NCI-H1105 (cell line): ENCODE measurements at places on chromosomes 2 and 18.

- no peak for DNase-seq
Observed at GRCh38 chr18:76554547-76555222, 59.6 kb upstream of the ZNF516 start.

DNA sequence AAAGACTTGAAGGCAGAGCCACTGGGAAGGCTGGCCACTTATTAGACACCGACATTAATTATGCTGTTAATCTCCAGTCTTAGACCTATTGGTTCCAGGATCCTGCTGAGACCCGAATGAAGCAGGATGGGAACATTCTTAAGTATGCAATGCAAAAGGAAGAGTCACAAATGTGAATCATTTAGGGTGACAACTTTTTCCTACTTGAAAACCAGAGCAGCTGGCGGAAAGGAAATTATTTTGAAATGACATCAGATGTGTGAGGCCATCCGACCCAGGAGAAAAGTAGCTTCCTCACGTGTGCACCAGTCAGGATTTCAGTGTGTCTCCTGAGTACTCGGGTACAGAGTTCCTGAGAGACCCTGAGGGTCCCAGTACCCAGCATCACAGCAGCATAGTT, 222.9 kb upstream of the NCKAP5 start:
- no peak for DNase-seq

DNA sequence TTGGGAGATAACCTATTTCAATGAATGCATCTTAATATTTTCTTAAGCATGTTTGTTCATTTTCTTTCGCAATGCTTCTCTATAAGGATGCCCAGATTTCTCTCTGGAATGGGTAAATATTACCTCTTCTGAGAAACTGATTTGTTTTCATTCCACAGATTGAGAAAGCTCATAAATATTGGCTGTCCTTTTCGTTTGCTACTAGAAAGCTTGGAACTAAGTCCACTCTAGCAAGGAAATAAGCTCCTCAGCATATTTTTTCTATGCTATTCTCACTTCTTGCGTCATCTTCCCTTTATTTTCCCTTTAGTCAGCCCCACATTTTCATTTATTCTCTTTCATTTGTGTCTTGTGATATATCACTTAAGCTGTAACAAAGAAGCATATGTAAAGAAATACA, 76.3 kb downstream of the ANTXR1 start:
- DNase-seq = no peak

GRCh38 chr2:197215748-197216360, 94.7 kb downstream of the ANKRD44 start:
- no peak for DNase-seq

DNA sequence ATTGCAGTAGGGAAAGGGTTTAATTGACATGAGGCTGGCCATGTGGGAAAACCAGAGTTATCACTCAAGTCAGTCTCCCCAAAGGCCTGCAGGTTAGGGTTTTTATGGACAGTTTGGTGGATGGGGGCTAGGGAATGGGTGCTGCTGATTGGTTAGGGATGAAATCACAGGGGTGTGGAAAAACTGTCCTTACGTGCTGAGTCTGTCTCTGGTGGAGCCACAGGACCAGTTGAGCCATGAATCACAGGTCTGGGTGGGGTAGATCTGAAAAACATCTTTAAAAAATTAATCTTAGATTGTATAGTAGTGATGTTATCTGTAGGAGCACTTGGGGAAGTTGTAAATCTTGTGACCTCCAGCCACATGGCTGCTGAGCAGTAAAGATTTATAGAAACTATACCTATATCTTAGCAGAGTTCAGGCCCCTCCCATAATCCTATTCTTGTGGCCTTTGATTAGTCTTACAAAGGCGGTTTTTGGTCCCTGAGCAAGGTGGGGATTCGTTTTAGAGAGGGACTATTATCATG, 139.6 kb downstream of the COMMD1 start:
- no peak for DNase-seq

GRCh38 chr2:221836095-221836494, 264.0 kb upstream of the EPHA4 start:
- no peak for DNase-seq

- no peak for DNase-seq
Observed at GRCh38 chr2:217008794-217009193, 148.9 kb upstream of the TNP1 start.

- DNase-seq = no peak
Observed at GRCh38 chr2:149572102-149572953, 15.2 kb downstream of the MMADHC start.

DNA sequence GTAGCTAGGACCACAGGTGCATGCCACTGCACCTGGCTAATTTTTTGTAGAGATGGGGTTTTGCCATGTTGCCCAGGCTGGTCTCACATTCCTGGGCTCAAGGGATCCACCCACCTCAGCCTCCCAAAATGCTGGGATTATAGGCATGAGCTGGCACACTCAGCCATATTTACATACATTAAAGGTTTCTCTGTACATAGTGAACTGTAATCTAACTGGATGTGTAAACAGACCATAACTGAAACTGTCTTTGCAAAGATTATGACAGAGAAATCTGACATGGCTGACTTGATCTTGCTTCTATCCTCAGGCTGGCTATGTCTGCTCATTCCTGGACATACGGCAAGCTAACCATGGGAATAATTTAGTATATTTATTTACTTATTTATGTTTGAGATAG, 139.2 kb upstream of the XPO1 start:
- no peak for DNase-seq

GRCh38 chr2:168160897-168161296, 86.5 kb downstream of the STK39 start:
- DNase-seq = no peak

- DNase-seq = no peak
Observed at GRCh38 chr2:173278794-173279526, 75.7 kb upstream of the CDCA7 start.

DNA sequence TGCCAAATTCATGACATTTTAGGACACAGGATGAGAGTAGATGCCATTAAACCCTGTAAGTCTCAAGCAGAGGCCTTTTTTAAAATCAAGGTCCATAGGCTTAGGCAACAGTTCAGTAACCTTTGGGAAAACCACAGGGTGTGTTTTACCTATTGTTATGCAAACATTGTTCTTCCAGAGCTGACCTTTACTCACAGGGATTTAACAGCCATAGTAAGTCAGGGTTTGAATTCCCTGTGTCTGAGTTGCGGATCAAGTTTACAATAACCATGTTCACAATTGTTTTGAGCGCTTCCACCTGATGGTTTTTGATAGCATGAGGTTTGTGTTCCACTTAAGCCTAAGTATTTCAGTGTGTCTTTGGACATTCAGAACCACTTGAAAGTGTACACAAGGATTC, 160.1 kb upstream of the BOD1L2 start:
- no peak for DNase-seq

GRCh38 chr2:174919947-174920595, 85.1 kb downstream of the CHN1 start:
- DNase-seq = no peak

DNA sequence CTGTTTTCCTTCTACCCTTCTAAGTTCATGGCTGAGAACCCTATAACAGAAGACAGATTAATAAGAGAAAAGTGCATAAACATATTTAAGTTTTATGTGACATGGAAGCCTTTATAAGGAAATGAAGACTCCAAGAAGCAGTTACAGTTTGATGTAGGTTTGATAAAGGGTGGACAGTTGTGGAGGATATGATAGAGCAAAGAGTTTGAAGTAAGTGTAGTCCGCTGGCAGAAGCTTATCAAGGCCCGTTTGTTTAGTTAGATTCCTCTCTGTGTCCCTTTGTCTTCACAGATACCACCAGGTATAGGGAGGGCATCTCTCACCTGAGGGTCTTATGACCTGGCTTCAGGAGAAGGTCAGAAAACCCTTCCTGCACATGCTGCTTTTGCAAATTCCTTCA, 10.4 kb upstream of the CASP8 start:
- DNase-seq = no peak

GRCh38 chr2:134669731-134670669, 48.8 kb downstream of the TMEM163 start:
- DNase-seq = no peak

DNA sequence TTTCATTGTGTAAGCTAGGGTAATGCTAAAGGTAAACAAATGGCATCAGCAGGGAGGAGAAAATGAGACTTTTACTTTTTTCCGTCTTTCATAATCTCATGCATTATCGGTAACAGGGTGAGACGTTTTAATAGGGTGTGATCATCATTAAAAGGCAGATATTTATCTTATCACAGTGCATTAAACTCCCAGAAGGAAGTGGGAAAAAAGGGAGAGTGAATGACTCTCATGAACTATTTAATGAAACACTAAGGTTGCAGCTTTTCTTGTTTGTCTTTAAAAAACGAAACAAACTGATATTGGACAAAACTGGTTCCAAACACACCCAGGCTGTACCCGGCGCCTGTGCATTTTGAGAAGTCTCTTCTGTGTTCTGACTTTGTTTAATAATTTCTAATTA, 1936.8 kb upstream of the PIK3C3 start:
- DNase-seq = no peak

DNA sequence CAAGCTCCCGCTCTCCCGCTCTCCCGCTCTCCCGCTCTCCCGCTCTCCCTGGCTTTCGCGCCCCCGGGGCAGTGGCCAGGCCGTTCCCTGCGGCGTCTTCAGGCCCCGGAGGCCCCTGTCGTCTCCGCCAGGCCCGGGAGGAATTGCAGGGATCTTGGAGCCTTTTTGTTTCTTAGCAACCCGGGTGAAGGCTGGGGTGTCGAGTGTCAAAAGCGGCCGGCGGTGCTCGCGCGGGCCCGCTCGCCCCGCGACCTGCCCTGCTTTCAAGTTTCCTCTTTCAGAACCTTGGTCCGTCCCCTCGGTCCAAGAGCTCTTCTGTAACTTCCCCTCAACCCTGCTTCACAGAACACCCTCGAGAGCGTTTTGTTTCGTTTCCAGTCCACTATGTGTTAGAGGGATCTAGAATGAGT, 1.4 kb downstream of the RNF138 start:
- DNase-seq = peak; percentile 12

DNA sequence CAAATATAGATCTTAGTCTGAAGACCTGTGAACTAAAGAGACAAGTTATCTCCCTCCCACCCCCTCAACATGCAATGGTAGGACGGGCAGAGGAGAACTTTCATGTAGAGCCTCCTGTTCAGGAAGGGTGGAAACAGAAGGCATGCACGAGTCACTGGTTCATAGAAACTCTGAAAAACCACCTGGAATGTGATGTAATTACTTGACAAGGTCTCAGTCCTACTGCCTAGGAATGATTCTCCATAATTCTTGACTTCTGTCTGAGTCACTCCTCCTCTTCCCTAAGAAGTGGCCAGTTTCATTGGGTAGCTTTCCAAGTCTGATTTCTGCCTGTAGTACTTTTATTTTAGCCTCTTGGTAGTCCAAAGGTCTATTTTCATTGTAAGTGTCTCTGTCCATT, 277.3 kb downstream of the PTPRM start:
- no peak for DNase-seq

DNA sequence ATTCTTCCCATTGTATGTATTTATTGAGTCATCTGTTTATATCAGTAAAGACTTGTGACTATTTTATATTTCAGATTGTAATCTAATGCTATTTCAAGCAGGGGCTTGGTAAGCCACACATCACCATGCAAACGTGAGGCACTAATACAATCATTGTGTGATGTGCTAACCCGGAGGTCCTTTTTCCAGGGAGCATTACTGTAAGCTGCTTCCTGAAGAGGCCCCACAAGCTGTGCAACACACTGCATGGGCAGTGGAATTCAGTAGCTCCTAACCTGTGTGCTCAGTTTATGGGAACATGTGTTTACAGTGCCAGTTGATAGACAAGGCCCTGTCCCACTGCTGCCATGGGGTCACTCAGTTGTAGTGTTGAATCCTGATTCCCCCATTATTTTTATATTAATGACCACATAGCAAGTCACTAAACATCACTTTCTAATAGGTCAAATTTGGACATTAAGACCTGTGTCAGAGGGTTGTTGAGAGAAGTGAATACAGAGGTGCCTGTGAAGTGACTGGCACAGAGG, 162.9 kb downstream of the FHOD3 start:
- DNase-seq = no peak

DNA sequence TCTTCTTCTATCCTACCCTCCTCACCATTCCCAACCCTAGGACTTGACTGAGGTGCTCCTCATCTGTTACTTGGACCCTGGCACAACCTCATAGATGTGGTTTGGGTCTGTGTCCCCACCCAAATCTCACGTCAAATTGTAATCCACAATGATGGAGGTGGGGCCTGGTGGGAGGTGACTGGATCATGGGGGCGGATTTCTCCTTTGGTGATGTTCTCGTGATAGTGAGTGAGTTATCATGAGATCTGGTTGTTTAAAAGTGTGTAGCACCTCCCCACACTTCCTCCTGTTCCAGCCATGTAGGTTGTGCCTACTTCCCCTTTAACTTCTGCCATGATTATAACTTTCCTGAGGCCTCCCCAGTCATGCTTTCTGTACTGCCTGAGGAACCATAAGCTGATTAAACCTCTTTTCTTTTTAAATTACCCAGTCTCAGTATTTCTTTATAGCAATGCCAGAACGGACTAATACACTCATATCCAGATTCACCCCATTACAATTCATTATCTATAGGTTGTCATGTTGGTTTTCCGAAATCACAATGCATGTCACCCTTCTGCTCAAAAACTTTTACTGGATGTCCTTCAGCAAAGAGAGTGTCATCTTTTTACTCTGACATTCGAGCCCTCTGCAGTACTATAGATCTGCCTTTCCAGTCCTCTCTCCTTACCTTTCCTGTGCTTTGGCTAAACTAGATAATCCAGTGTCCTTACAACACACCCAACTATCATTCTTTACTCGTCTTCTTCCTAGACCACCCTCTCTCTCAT, 45.7 kb downstream of the APOB start:
- no peak for DNase-seq

DNA sequence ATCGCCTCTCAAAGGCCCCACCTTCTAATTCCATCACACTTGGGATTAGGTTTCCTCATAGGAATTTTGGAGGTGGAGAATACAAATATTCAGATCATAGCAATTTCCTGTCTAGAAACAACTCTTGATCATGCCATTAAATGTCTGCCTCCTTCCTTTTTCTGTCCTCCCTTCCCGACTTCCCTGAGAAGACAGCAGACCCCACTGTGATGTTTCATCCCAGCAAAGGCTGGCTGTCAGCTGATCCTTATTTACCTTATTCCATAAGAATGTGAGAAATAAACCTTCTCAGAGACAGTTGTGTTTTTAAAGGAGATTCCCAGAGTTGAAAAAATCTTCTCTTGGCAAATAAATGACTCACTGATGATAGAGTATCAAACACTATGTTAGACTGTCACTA, 133.9 kb downstream of the TDRD15 start:
- no peak for DNase-seq

- no peak for DNase-seq
Observed at GRCh38 chr2:233323851-233324250, 16.2 kb downstream of the SAG start.

DNA sequence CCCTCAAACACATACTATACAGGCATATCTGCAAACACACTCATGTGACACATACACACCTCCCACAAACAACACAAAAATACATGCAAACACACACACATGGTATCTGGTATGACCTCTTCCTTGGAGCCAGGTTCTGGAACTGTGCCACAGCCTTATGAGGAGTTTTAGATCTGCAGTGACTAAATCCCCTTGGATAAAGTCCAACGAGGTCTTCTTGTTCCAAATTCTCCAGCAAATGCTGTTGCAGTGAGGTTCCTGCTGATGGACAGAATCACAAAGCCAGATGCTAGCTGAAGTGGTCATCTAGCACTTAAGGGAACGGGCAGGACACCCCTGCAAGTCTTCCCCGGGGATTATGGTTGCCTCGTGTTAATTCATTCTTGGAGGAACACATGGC, 54.5 kb upstream of the DAPL1 start:
- no peak for DNase-seq

GRCh38 chr2:129585760-129586159, 393.7 kb upstream of the RAB6C start:
- DNase-seq = no peak
